CD4-positive, alpha-beta T cell treated with Interleukin-1 beta for 1 hour (primary cell): ENCODE measurements at places on chromosomes 1 and 21.

- no peak for DNase-seq
Observed at GRCh38 chr1:8910914-8911313, 32.4 kb upstream of the ENO1 start.

DNA sequence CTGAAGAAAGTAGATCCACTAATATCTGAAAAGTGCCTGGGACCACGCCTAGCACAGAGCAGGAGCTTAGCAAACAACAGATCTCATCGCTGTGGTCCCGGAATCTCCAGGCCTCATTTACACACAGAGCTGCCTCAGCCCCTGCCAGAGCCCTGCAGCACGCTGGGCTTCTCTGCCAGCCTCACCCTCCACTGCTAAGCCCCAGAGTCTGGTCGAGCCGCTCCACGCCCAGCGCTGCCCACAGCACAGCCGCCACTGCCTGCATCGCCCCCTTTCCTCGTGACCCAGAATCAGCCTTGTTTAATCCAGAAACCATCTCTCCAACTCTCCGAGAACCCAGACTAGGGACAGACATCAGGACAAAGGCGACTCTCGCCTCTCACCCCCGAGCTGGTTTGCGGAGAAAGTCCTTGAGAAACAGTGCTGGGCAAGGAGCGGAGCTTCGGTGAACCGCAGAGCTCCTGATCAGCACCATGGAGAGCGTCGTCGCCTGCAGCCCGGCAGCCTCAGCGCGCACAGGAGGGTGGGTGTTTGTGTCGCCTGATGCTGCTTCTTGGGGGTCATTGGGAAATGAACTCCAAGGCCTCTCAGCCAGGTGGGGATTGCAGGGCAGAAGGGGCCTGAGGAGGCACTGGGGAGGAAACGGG, 145.1 kb downstream of the NPHP4 start:
- DNase-seq = no peak

- DNase-seq = no peak
Observed at GRCh38 chr1:12230549-12231275, 882 bp downstream of the VPS13D start.

DNA sequence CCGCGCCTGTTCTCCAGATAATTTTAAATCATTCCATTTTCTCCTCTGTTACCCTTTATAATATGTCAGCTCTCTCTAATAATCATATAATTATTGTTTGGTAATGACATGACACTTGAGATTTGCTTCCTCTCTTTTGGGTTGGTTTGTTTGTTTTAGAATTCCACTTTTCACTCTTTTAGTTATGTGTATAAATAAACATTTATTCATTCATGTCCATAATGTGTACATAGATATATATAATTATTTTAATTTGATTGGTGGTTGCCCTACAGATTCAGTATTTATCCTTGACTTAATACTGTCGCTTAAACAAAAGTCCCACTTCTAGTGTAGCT, 93.4 kb upstream of the FMN2 start:
- no peak for DNase-seq

- no peak for DNase-seq
Observed at GRCh38 chr21:43358940-43359822, 67.8 kb downstream of the SIK1 start.

DNA sequence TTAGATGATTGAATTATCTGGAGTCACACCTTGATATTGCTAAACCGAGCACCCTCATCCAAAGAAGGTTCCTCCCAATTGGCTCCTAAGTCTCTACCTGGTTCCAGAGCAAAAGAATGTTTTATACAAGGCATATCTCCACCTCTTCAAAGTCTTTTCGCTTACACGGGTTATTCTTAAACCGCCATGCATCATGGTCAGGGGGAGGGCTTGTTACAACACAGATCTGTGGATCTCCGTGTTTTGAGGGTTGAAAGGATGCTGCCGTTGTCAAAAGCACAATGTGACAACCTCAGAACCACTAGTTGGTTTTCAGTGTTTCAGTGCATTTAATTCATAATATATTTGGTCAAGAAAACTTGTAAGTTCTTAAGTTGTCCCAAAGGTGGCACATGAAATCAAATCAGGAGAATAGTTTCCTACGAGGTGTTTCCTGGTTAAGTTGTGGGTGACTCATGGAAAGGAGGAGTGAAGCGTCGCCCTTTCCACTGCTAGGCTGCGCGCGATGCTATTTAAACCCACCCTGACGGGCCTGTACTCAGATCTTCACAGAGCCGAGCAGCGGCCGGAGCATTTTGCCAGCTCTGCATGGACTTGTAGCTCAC, 1531.6 kb upstream of the TPTE start:
- DNase-seq = no peak

- no peak for DNase-seq
Observed at GRCh38 chr1:179743679-179744400, 749 bp downstream of the FAM163A start.

DNA sequence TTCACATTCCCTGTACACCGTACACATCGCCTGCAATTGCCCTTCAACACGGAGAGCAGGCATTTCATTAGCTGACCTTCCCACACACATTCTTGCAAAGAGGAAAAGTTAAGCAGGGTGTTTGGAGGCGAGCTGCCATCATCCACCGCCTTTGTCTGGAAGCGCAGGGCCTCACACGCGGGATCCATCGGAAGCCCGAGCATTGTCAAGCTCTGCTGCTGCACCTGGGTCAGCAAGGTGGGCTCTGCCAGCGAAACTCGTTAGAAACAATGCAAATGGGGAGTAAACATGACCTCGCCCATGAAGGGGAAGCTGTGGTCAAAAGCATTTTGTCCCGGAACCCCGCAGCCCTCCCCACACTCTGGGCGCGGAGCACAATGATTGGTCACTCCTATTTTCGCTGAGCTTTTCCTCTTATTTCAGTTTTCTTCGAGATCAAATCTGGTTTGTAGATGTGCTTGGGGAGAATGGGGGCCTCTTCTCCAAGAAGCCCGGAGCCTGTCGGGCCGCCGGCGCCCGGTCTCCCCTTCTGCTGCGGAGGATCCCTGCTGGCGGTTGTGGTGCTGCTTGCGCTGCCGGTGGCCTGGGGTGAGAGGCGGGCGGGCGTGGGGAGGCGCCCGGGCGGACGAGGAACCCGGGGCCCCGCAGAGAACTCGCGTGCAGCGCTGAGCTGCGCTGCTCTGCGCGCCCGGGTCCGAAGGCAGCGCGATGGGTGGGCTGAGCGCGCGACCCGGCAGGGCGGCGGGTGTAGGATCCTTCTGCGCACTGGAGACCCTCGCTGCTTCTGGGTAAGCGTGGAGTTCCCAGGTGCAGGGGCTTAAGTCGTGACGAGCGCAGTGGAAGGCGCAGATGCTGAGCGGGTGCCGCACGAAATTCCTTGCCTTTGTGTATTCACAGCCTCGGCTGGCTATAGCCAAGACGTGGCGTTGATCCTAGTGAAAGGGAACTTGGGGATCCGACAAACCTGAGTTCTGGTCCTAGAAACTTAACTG, at the start of gene CR1:
Gene CR1 (plus strand): TSS at position 357 of the 992 bp plus-strand sequence. CDS start 111 bp downstream, at position 468.
- peak; percentile 50 for DNase-seq

DNA sequence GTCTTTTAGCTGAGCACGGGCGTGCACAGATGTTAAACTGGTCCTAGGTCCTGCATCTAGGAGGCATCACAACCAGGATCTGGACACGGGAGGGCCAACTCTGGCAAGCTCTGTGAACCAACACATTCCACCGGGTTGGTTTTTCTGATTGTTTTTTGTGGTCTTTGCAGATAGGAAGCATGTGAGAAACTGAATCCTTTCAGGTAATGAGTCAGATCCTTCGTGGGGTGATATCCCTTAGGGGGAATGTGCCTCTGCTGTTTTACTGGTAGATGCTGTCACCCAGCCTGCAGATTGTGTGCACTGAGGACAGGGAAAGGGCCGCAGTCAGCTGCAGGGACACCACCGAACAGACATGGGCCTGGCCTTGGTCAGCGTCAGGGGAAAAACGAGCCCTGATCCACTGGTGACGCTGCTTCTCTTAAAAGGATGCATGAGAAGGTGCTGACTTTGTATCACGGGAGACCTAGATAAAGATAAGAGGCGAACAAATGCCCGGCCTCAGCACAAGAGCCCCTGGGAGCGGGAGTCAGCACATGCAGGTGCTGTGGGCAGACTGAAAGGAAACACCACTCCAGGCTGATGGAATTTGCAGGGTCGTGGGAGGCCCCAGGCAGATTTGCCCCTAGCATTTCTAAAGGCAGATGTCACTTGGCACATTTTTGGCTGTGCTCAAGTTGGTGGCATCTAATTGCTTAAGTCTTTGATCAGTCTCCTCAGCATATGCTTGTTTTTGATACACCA, 51.1 kb downstream of the DOP1B start:
- DNase-seq = no peak

GRCh38 chr21:44966135-44967081, 26.6 kb downstream of the SLX9 start:
- DNase-seq = no peak

- DNase-seq = no peak
Observed at GRCh38 chr1:85824066-85824840, 116.0 kb upstream of the ZNHIT6 start.

DNA sequence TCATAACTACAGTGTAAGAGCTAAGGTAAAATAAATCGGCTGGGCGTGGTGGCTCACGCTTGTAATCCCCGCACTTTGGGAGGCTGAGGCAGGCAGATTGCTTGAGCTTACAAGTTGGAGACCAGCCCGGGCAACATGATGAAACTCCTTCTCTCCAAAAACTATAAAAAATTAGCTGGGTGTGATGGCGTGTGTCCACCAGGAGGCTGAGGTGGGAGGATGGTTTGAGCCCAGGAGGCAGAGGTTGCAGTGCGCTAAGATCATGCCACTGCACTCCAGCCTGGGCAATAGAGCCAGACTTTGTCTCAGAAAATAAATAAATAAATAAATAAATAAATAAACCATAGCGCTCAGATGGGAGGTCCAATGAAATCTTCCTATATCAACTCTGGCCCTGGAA, 16.7 kb upstream of the FAM110D start:
- no peak for DNase-seq

DNA sequence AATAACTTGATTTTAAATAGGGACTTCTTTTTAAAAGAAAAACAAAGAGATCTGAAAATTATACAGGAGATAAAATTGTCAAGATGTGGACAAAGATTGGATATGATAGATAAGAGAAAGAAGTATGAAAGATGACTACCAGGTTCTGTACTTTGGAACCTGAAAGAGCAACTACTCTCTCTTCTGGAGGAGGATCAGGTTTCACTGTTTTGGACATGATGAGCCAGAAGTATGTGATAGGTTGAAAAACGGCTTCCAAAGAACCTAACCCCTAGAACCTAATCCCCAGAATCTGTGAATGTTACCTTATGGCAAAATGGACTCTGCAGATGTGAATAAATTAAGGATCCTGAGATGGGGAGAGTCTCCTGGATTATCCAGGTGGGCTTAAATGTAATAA, 26.2 kb downstream of the RSBN1 start:
- no peak for DNase-seq

GRCh38 chr1:175580841-175581240, 162.6 kb downstream of the TNR start:
- DNase-seq = no peak

- no peak for DNase-seq
Observed at GRCh38 chr1:244419024-244419423, 32.7 kb downstream of the ADSS2 start.

- no peak for DNase-seq
Observed at GRCh38 chr1:38242506-38242905, 195.9 kb upstream of the POU3F1 start.

- DNase-seq = no peak
Observed at GRCh38 chr1:20742671-20743070, 10.2 kb upstream of the SH2D5 start.

GRCh38 chr1:36400825-36401601, 3.3 kb upstream of the LSM10 start:
- DNase-seq = peak; percentile 52

DNA sequence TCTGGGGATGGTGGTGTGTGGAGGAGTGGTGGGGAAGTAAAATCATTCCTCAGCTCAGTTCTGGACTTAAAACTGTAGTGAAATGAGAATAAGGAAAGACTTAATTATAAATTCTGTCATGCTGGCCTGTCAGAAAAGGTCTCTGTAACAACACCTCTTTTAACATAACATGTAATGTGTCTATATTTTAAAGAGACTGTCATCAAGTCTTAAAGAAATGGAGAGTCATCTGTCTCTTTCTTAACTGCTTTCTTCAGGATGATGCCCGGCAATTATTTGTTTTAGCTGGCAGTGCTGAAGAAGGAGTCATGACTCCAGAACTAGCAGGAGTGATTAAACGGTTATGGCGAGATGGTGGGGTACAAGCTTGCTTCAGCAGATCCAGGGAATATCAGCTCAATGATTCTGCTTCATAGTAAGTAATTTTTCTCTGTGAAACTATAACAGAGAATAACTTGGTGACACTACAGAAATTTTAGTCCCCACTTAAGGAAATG, 30.6 kb downstream of the GNAI3 start:
- DNase-seq = no peak

DNA sequence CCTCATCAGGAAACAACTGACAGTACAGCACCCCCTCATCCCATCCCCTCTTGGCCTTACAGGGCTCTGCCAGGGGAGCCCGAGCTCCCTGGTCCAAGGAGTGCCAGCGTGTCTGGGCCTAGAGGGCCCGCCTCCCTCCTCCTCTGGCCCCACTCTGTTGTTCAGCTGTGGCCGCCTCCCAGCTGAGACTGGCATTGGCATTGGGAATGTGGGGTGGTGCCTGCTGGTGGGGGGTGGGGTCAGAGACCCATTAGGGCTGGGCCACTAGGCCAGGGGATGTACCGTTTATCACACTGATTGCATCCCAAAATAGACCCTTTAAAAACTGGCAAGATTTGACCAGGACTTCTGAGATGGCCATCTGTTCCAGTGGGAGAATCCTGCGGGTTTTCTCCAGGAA, 1.4 kb downstream of the LDLRAP1 start:
- DNase-seq = no peak

DNA sequence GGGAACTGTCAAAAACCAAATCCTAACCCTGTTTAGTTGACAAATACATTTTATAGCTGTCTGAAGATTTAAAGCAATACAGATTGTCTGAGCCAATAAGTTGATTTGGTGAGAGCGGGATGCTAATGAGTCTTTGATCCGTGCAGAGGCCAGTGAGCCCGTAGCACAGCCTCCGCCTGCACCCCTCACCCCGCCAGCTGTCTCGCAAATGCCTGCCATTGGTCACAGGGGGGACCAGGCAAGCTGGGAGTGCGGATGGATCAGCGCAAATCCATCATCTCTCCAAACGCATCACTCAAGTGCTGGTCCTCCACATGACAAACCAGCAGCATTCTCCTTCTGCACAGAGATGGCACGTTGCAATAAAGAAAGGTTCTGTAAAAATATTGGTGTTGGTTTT, 51.0 kb downstream of the ZBTB18 start:
- no peak for DNase-seq
